Activated naive CD8-positive, alpha-beta T cell treated with anti-CD3 and anti-CD28 coated beads for 36 hours (primary cell): ENCODE measurements at places on chromosomes 5 and 9.

DNA sequence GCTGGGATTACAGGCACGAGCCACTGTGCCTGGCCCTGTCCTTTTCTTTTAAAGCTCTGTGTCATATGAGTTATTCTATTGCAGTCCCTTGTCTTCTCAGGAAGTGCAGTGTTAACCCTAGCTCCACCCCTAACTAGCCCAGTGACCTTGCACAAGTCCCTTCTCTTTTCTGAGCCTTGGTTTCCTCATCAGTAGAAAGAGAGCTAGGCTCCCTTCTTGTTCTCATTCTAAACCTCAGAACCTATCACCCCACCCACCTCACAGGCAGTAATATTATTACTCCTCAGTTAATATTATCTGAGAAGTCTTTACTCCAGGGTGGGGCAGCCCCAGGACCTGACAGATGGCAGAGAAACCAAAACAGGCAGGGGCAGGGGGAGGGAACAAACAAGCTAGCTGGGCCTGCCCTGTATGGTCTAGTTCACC, 7.2 kb downstream of the CYFIP2 start:
- H3K27me3 ChIP-seq = peaks cover 6% of the 10 kb centered on the region
- H3K4me1 ChIP-seq = peaks cover 83% of the 10 kb centered on the region
- H3K27ac ChIP-seq = peak overlapping the region; percentile 97
- no peak for DNase-seq

GRCh38 chr9:33878691-33879366, 61.9 kb downstream of the UBE2R2 start:
- peaks cover 15% of the 10 kb centered on the region for H3K36me3 ChIP-seq
- no peak overlapping the region for H3K4me3 ChIP-seq
- DNase-seq = no peak

GRCh38 chr5:140133514-140134167, 7.9 kb downstream of the IGIP start:
- H3K4me3 ChIP-seq = no peak overlapping the region
- H3K36me3 ChIP-seq = no peaks in the 10 kb centered on the region

DNA sequence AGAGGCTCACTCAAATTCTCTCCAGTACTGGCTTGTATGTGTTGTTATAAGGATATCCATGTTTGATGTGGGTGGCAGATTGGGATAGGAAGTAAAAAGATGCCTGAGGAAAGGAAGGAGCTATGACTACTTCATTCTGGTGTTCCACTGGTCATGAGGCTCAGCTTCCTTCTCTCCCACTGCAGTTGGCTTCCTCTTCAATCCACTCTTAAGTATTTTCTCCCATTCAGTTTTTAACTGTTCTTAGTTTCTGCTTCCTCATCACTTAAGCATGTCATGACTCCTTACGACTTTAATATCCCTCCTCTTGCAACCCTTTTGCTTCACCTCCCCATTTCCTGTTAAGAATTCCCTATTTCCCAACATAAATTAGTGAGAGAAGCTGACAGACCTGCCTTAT, 81.1 kb downstream of the PJA2 start:
- H3K4me3 ChIP-seq = no peak overlapping the region
- H3K27me3 ChIP-seq = no peaks in the 10 kb centered on the region
- no peak overlapping the region for H3K27ac ChIP-seq
- no peak for DNase-seq
